ENCODE measurements at places on chromosomes 16 and 17.

DNA sequence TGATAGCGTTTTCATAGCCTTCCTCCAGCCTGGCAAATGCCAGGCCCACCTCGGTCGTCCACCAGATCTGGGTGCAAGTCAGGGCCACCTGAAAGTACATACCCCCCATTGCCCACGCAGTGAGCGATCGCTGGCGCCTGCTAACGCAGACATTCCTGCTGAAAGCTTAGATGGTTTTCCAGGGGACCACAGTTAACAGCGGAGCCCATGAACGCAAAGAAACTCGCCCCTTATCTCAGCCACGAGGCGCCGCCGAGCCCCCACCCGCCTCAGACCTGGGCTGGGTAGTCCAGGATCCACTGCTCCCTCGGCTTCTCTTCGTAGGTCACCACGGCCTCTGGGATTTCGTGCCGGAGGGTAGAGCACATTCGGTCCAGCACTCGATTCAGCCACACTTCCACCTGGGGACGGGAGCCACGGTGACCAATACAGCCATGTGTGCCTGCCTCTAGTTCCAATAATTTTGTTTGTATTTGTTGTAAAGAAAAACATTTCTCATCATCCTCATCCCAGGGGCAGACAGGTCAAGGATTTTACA lies 74.5 kb downstream of the DNAH17 start:
- no peak for DNase-seq

DNA sequence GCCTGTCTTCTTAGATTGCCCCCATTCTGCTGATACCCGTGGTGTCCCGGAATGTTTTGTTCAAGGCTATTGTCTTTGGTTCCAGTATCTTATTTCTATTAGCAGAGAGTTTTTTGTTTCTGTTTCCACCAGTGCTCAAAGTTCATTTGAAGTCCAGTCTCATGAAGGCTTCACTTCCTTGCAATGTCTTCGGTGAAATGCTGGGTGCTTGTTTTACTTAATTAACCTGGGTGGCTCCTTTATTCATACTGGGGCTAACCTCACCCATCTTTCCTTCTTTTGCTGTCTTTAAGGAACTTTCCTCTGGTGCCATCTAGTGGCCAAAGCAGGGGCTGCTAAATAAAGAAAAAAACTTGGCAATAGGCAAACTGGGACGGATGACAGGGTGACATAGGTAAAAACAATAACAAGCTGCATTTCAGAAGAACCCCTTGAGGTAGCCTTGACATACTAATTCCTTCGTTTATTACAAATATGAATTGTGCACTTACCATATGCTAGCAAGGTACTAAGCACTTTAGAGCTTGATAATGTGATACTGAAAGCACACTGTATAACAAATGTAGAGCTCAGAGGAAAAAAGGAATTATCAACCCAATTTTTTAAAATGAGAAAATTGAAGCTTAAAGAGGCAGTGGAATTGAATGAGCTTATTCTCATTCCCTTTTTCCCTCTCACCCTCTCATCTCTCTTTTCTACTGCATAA lies 2.8 kb upstream of the SMIM36 start:
- peak; percentile 60 for DNase-seq

DNA sequence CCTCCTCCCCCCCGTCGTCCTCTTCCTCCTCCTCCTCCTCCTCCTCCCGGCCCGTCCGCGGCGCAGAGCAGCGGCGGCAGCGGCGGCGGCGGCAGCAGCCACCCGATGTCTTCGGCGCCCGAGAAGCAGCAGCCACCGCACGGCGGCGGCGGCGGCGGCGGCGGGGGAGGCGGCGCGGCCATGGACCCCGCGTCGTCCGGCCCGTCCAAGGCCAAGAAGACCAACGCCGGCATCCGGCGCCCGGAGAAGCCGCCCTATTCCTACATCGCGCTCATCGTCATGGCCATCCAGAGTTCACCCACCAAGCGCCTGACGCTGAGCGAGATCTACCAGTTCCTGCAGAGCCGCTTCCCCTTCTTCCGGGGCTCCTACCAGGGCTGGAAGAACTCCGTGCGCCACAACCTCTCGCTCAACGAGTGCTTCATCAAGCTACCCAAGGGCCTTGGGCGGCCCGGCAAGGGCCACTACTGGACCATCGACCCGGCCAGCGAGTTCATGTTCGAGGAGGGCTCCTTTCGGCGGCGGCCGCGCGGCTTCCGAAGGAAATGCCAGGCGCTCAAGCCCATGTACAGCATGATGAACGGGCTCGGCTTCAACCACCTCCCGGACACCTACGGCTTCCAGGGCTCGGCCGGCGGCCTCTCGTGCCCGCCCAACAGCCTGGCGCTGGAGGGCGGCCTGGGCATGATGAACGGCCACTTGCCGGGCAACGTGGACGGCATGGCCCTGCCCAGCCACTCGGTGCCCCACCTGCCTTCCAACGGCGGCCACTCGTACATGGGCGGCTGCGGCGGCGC lies at the start of gene FOXF1:
TSS of gene FOXF1 (plus strand) at position 63 of the 797 bp plus-strand sequence. CDS start at position 106, 43 bp downstream.
- no peak for DNase-seq

- DNase-seq = no peak
Measured at GRCh38 chr17:64160378-64160777, 30.4 kb upstream of the ERN1 start.

- no peak for DNase-seq
Measured at GRCh38 chr16:58853854-58854791, 120.0 kb upstream of the GOT2 start.

DNA sequence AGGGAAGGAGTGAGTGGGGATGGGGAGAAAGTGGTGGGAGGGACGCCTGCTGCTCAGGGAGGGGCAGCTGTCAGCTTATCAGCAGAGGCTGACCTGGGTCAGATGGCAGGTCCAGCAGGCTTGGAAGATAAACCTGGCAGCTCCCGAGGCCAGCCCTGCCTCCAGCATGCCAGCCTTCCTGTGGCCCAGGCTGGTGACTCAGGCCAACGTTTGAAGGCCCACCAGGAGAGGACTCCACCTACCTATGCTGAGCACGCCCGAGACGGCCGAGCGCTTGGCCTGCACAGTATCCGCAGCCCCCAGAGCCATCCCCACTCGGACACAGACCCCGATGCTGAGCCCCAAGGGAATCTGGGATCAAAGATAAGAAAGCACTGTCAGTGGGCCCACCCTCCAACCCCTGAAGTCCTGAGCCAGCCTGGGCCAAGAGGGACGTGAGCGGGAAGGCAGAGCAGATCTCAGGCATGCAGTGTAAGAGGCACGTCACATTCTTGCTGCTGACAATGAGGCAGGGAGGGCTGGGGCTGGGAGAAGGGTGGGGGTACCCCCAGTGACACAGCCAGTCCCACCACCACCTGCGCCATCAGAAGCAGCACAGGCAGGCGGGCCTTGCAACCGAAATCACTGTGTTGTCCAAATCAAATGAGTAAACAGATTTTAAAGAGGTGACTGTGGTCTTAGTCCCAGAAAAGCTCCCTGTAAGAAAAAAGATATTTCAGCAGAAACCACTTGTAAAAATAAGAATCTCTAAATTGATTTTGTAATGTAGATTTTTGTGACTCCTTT lies 12.4 kb downstream of the SLC47A2 start:
- no peak for DNase-seq

DNA sequence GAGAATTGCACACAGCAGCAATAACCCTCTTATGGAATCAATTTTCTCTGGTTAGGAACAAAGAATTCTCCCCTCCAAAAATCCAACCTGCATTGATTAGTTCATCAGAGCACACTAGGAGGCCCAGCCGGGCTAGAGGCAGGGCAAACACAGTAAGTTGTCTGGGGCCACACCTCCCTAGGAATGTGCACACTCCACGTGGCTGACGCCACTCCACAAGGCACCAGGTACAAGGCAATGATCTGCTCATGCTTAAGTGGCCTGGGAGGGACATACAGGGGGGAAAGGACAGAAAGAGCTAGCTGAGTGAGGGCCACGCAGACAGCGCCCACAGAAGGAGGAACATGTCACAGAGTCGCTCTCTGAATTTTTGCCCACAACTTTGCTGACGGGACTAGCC lies 107.6 kb downstream of the SLC39A11 start:
- DNase-seq = no peak

DNA sequence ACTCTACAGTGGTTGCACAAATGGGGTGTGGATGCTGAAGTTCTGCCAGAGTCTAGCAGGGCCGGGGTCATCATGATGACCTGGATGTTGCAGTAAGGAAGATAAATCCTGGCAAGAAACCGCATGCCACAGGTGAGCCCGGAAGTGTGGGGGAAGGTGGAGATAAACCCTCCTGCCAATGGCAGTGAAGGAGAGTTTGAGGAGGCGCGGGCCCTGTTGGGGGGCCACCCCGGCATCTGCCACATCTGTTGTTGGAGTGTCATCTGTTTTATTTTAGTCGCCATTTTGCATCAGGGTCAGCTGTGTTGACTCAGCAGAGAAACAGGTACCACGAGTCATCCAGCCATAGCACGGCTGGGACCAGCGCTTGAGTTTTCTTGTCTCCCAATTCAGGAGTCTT lies 173.8 kb upstream of the CHMP6 start:
- no peak for DNase-seq

- DNase-seq = no peak
Measured at GRCh38 chr16:19265380-19265930, 20.1 kb upstream of the CLEC19A start.
